GF-D8 (cell line): ENCODE measurements at places on chromosomes 4 and X.
A peak's percentile ranks its signal among the peaks of the same experiment; 100 is the strongest.

DNA sequence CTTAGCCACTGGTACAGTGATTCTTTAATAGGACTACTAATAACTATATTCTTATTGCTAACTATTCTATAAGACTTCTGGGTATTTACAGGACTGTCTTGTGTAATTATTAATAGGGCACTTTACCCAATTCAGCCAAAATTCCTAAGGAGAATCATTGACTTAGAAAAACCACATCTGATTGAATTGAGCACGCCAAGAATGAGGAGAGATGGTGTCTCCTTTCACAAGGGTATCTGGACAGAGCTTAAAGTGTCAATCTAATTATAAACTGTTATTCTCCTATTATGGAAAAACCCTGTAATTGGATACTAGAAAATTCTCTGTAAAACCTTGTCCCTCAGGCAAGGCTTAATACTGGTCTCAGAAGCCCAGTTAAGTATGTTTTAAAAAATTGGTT is 111.1 kb upstream of the TLL1 start:
- no peak for DNase-seq

DNA sequence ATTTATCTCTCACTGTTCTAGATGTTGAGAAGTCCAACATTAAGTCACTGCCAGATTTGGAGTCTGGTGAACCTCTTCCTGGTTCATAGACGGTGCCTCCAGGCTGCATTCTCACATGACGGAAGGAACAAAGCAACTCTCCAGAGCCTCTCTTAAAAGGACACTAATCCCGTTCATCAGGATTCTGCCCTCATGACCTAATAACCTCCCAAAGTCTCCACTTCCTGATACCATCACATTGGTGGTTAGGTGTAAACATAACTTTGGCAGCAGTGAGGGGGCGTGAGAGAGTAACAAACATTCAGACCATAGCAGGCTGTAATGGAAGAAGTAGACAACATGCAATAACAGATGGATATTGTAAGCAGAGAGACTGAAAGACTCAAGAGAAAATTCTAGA is 388.6 kb downstream of the PDHA2 start:
- no peak for DNase-seq

- DNase-seq, result no peak
Observed at GRCh38 chr4:56828784-56829535, 7.5 kb upstream of the SPINK2 start.

DNA sequence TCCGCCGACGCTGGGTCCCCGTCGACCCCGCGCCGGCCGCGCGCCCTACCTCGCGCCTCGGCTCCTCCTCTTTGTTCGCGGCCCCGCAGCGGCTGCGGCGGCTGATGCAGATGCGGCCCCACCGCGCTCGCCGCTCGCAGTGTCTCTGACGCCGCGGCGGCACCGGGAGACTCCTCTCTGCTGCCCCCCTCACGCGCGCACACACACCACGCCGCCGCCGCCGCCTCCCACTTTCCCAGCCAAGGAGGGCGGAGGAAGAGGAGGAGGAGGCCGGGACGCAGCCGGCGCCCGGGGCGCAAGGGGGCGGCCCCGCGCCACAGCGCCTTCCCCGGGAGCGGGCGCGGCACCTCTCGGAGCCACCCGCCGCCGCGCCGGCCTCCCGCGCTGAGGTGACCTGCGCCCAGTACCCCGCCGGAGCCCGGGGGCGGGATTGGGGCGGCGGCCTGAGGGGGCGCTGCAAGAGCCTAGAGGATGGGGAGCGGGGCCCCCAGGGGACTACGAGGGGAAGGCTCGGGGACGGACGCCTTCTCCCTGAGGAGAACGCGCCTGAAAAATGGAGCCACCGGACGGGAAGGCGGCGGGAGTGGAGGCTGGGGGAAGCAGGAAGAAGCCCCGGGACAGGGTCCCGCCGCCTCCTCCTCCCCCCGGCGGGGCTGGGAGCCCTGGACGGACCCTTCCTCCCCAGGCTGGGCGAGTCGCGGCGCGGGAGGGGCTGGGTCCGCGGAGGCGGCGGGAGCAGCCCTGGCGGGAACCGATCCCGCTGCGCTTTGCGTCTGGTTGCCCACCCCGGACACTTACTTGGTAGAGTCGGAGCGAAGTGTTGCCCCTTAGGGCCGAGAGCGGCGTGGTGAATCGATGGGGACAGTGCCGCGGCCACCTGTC is at the start of gene SH3RF1:
SH3RF1 (minus strand) TSS at position 147 of the 882 bp plus-strand sequence. CDS start 1,744 bp downstream, outside the sequence.
- peak; percentile 37 for DNase-seq

- DNase-seq, result no peak
Observed at GRCh38 chr4:54402880-54403480, 173.9 kb downstream of the PDGFRA start.

DNA sequence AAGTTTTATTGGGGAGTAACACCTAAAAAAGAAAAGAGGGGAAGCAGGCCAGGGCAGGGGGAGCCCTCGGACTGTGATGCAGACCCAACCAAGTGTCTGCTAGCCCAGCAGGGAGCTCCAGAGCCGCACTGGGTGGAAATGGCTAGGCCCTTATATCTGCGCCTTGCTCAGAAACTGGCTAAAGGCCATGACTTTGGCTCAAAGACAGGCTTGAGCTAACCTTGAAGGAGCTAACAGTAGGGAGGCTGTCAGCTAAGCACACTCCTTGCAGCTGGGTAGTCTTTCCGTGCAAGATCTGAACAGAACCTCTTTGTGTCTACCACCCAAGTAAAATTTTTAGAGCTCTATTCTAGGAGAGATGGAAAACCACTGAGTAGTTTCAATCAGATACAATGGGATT is 43.0 kb downstream of the SEPSECS start:
- DNase-seq, result no peak

GRCh38 chrX:140710710-140711109 is 1.2 kb downstream of the LINC00632 start:
- DNase-seq, result no peak

DNA sequence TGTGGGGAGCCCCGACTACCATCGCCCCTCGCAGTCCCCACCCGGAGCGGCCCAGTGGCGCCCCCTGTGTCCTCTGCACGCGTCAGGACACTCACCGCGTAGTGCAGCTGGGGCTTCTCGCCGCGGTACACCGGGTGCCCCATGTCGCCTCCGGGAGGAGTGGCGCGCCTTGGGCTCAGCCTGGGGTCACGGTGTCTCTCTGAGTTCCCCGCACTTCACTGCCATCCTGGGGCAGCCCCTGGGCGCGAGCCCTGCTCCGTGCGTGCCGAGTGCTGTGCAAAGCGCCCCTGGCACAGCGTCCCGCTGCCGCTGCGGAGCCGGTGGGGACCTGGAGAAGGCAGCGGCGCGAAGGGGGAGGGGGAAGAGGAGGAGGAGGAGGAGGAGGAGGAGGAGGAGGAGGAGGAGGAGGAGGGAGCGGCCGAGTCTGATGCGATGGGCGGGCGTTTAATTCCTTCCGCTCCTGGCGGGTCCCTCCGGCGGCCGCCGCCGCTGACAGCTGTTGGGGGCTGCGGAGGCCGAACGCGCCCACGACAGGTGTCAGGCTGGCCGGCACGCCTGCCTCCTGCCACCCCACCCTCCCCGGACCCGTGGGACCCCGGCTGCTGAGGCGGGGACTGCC is 134.3 kb downstream of the AMELX start:
- no peak for DNase-seq
